Mesenchymal stem cell (in vitro differentiated cells and primary cell): ENCODE measurements at places on chromosomes 1 and 21.

GRCh38 chr1:197065559-197065958 is 1.5 kb downstream of the F13B start:
- H3K4me1 ChIP-seq: no peaks in the 10 kb centered on the region
- peak; percentile 9 for DNase-seq
- no peak overlapping the region for H3K4me3 ChIP-seq
- no peak overlapping the region for H3K27ac ChIP-seq
- H3K36me3 ChIP-seq: no peaks in the 10 kb centered on the region

DNA sequence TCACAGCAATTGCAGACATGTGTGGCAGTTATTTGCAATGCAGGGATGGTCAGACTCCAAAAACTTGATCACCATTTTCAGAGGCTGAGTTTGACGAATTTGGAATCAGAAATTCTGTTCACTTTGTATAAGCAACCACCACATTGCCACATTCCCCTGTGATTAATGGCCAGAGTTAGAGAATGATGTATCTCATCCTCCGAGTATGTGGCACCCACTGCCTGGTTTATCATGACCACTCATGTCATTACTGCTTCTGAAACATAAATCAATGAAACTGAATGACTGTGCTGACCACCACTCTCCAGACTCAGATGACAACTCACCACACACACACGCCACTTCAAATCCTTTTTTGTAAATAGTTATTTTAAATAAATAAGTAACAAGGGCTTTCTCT is 66.6 kb upstream of the CACHD1 start:
- H3K36me3 ChIP-seq: no peaks in the 10 kb centered on the region
- no peak overlapping the region for H3K27ac ChIP-seq
- H3K4me3 ChIP-seq: no peak overlapping the region

GRCh38 chr1:214380396-214380795 is 99.4 kb downstream of the SMYD2 start:
- peak overlapping the region; percentile 15 for H3K27ac ChIP-seq
- DNase-seq: no peak
- no peak overlapping the region for H3K4me3 ChIP-seq
- peaks cover 38% of the 10 kb centered on the region for H3K36me3 ChIP-seq

DNA sequence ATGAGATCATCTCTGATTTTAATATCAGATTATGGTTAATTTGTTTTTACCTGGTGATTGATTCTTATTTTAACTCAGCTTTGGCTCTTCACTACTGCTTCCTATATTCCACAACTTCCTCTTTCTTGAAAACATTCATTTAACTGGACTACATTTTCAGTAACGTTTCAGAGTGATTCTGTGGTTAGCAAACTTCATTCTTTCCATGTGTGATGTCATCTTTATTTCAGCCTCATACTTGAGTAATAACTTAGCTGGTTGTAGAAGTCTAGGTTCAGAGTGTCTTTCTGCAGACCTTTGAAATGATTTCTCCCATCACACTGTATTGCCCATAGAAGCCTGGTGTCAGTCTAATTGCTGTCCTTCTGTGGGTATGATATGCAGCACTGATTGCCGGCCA is 36.0 kb upstream of the SLC35F3 start:
- no peak overlapping the region for H3K27ac ChIP-seq
- no peaks in the 10 kb centered on the region for H3K27me3 ChIP-seq
- H3K4me1 ChIP-seq: no peaks in the 10 kb centered on the region
- no peak overlapping the region for H3K4me3 ChIP-seq

GRCh38 chr1:207981976-207982375 is 71.1 kb upstream of the CD34 start:
- H3K4me1 ChIP-seq: no peaks in the 10 kb centered on the region
- no peak overlapping the region for H3K27ac ChIP-seq
- H3K36me3 ChIP-seq: no peaks in the 10 kb centered on the region
- DNase-seq: no peak
